Right cardiac atrium (tissue), 5 donors: ENCODE measurements at places on chromosomes 2 and 18. TPM values are rescaled to one million over a fixed set of nuclear protein-coding genes. Genes with fewer than 3 reads are reported as not detected.

MAP2 gene
- total RNA-seq: 4.9 TPM

ZSWIM2 gene
- not detected for total RNA-seq

DNA sequence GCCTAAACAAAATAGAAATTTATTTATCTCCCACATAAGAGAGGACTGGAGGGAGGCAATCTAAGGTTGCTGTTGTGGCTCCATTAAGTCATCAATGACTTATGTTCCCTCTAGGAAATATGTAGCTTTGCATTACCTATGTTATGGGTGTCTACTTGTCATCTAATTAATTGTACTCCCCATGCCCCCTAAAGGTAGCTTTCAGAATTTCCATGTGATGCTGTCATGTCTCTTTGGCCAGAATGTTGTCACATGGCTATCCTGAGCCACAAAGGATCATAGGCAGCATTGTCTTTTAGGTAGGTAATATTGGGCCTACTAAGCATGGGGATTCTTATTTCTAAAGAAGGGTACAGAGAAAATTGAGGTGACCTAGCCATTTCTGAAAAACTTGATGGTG is 935.6 kb upstream of the FANCL start:
- DNase-seq: no peak

DNA sequence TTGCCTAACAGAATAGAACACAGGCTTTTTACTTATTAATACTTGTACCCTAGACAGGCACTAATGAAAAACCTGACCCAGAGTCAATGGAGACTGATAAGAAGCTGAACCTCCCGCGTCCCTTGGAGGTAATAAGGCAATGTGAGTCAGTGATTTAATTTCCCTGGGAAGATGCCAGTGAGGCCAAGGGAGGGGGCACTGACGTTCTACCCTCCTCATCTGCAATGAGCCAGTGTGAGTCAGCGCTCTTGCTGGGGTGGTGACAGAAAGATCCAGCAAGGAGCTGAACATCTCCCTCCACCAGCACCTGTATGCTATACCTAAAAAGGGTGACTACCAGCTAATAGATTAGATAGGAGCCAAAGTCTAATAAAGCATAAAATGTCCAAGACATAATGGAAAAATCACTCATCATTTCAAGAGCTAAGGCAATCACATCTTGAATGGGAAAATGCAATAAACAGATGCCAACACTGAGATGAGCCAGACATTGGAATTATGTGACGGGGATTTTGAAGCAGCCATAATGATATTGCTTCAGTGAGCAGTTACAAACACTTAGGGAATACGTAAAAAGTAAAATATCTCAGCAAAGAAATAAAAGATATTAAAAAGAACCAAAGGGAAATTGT is 116.9 kb downstream of the TPGS2 start:
- DNase-seq: no peak

DNA sequence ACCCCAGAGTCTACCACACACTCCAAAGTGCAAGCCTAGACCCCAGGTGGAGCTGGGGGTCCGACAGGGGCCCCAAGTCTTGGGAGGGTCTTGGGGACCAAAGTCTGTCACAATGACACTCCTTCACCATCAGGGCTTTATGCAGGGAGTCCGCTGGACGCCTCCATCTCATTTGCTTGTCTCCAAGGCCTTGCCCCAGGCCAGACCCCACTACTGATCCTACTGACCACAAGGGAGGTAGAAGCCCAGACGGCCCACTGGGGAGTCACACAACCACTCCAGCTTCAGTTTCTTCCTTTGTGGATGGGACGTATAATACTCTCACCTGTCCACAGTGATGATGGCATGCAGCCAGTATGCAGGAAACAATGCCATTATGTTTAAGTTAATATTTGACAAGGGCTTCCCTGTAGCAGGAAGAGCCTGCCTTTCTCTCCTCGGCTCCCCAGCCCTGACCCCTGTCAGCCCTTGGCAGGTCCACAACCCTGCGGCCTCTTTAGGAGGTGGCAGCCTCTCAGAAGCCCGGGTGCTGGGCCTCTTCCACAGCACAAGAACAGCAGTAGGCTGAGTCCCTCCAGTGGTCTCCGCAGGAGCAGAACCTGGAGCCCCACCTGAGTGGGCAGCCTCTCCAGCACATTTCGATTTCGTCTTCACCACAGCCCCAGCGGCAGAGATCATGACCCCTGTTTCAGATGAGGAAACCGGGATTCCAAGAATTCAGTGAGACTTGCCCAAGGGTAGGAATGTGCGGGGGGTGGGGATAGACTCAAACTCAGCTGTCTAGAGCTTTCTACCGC is 6.5 kb downstream of the BIN1 start:
- DNase-seq: no peak

GRCh38 chr2:21194858-21195271 is 71.1 kb downstream of the TDRD15 start:
- DNase-seq: no peak

DNA sequence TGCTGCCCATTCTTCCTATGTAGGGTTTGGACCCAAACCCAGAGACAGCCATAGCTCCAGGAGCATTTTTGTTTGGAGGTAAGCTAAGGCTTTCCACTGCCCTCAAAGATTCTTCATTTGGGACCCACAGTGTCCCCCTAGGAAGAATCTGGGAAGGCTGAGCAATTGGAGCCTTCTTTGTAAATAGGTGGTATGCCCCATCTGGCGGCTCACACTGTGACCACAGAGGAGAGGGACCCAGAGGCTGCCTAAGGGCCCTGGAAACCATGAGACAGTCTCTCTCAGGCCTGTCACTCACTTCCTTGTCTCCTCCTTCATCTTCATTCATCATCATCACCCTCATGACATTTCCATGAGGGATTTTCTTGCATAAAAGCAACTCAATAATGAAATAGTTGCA is 215.4 kb upstream of the OSR1 start:
- no peak for DNase-seq

GRCh38 chr18:77271576-77272481 is 22.2 kb downstream of the GALR1 start:
- no peak for DNase-seq

DNA sequence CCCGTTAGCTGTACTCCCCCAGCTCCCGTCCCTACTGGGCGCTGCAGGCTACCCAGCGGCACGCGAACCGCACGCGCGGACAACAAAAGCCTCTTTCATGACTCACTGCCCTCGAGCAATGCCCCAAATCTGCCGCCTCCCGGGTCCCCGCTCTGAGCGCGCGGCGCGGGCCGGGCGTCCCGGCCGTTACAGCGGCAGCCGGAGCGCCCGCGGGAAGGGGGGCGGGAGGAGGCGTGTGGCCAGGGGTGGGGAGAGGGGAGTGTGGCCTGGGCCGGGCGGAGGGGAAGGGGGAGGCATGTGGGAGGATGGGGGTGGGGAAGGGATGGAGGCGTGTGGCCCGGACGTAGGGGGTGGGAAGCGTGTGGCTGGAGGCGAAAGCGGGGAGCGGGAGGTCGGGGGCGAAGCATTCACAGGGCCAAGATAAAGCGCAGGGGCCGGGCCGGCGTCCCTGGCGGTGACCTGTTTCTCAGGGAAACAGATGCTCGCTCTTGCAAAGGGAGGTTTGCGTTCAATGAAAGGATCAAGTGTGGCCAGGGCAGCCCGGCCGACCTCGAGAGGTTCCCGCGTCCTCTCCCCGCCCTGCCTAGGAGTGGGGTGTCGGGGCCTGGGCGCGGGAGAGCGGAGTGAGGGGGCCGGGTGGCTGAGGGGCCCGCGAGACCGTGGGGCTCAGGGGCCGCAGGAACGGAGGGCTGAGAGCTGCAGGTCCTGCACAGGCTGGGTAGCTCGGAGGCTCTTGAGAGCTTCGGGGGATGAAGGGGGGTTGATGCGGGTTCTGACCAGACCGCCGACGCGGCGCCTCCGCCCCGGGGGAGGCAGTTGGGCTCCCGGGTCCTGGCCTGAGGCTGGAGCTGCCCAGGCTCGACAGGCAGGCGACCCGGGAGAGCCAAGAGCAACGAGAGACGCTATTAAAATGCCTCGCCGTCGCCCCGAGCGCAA is 3.5 kb upstream of the NEUROD1 start:
- DNase-seq: no peak
